ENCODE measurements at places on chromosomes 2 and 18.

- DNase-seq: no peak
These were observed 174.2 kb upstream of the RBMS1 start for GRCh38 chr2:160667811-160668210.

GRCh38 chr2:196168181-196168580 is 3.2 kb downstream of the STK17B start:
- no peak for DNase-seq

- no peak for DNase-seq
These were observed 653 bp upstream of the ABI2 start for GRCh38 chr2:203327582-203327900.

DNA sequence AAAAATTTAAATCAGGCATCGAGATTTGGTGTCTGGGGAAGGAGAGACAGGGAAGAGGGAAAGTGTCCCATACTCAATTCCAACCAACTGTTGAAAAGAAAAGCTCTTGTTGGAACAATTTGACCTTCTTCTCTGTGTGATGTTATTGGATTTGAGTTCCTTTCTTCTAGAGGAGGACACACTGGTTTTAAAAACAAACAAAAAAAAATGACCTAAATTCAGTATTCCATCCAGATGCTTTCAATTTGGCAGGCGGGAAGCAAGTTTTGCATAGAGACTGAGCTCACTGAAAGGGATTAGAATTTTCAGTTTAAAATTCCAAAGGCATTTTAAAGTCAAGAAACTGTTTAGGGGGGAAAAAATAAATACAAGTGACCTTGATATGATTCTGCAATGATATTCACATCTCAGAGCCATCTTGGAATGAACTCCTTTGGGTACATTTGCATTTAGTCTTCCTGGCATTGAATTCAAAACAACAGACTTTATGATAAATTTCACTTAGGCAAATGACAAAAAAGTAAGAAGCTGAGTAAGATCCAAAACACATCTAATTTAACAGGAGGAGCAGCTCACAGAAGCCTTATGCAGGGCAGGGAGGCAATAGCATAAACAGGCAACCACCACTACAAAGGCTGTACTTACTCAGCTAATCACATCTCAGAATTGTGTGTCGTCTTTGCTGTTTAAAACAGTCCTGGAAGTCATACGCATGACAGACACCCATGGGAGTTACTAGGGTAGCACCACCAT is 126.8 kb downstream of the CDH20 start:
- no peak for DNase-seq

DNA sequence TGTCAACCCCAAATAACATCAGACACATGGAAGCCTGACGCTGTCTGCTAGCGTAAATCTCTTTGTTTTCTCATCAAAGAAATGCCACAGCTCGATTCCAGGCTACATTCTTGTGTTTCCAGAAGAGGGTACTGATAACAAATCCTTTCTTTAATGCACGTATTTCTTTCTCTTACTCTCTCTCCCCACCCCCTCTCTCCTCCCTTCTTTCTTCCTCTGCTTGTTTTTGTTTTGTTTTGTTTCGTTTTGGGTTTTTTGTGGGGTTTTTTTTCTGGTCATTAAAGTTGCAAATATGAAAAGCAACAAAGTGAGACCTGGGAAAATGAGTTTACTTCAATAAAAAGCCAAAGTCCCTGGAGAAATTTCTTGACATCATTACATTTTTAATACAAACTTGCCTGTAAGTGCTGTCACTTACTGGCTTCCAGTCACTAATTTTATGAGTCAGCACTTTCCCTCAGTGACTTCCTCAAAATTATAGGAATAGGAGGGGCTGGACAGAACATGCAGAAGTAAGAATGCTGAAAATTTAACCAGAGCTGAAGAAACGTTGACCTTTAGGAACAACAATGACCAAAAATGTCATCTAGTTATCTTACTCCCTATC is 106.7 kb upstream of the NABP1 start:
- no peak for DNase-seq

- no peak for DNase-seq
These were observed 31.3 kb downstream of the DGKD start for GRCh38 chr2:233385489-233386044.

DNA sequence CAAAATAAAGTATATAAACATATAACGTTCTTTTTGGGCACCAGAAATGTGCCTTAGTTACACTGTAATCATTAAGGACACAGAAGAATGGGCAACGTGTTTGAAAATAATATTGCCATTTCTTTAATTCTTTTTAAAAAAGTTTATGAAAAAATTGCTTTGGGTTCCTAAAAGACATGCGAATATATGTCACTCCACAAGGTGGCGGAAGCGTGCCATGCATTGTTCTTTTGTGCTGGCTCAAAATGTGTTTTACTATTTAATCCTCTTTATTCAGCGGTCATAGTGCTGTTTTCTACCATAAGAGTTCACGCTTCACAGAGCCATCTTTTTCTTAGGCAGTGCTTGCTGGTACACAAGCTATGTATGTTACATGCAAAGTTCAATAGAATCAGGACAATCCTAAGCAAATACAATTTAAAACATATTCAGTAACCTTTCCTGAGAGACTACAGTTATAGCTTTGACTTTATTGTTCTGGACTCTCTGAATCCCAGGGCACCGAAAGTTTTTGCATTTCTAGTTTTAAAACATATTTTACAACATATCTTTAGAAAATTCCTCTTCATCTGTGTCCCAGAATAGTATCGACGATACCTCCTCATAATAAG is 147.8 kb upstream of the ERBB4 start:
- peak; percentile 32 for DNase-seq

DNA sequence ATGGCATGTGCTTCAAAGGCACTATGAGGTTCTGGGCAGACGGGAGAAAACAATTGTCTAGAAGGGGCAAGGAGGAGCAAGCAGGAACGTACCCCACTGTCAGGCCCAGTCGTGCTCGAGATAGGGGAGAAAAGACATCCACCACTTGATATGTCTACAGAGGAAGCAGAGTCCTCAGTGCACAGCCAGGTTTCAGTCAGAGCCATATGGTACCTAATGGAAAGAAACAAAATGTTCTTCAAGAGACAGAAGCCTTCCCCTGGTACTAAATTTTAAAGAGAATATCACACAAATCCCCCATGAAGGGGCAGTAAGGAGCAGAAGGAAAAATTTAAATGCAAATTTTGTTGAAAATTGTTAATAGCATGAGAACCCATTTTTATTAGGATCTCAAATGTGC is 21.9 kb downstream of the THUMPD2 start:
- no peak for DNase-seq

DNA sequence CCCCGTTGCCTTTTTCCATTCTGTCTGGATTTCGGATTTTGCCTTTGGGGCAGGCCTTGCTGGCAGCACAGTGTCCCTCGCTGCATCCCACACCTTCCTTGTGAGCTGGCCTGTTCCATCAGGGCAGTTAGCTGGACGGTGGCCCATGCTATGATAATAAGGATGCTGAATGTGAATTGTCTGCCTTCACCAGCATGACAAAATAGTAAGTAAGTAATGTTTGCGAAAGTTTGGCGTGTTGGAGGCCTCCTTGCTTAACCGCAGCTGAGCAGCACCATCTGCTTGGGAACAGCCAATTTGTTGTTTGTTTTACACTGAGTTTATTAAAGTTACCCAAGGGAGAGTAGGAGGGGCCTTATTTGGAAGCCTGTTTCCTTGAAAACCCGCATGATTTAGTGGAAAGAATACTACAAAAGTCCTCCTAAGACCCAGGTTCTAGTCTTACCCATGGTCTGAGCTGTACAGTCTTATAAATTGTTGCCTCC is 469.7 kb upstream of the FANCL start:
- DNase-seq: peak; percentile 35

Data from NCI-H2171 (cell line).